ENCODE measurements at places on chromosomes 11 and 22.

GRCh38 chr22:39115977-39116621 is 19.1 kb downstream of the APOBEC3H start:
- DNase-seq = no peak

- no peak for DNase-seq
Measured at GRCh38 chr11:12137005-12137690, 26.8 kb downstream of the MICAL2 start.

GRCh38 chr22:46072981-46073682 is 77.2 kb upstream of the PPARA start:
- no peak for DNase-seq

DNA sequence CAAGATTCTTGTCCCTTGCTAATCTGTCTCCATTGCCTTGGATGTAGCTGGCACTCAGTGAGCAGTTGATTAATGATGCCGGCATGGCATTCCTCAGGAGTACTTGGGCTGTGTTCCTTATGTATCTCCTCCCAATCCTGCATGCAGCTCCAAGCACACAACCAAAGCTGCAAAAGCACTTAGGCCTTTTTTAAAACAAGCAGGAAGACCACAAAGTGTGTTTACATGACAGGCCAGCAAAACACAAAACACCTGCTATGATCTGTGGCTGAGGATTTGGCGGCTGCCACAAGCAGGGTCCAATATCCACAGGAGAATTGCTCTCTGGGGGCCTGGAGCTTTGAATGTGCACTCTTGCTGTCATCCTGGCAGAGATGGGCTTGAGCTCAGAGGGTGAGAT is 8.9 kb downstream of the ABTB2 start:
- DNase-seq = no peak

DNA sequence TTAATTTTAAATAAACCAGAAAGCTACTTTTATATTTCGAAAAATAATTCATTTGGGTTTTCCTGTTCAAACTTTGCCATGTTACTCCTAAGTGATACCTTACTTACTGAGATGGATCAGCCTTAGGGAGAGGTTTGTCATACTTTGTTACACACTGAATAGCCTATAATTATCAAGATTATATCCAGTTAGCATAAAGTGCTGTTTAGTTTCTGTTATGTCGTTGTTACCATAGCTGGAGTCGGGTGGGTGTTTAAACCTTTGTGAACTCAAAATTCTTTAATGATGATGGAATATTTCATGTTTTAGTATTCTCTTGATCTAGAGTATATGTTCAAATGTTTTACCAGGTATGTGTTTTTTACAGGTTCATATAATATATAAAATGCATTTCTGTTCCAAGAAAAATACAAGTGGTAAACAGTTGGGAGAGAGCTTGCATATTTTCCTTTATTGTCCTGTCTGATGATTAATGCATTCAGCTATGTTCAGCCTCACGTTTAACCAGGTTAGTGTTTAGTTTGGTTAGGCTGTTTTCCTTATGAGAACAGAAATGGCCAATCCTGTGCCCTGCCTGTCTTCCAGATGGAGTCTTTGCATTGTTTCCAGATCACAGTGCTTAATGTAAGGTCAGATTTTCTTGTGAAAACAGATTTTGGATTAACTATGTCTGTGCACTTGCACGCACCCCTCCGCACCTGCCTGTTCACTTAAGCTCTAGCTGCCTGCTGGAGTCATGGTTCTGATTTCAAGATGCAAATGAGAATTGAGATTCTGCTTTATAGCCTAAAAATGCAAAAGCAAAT is 105.6 kb downstream of the ATXN10 start:
- DNase-seq = no peak

- no peak for DNase-seq
Measured at GRCh38 chr22:37169406-37169805, 18.6 kb downstream of the C1QTNF6 start.

- DNase-seq = no peak
Measured at GRCh38 chr11:94604482-94604881, 37.3 kb downstream of the PIWIL4 start.

GRCh38 chr11:95359756-95360155 is 128.8 kb upstream of the SESN3 start:
- DNase-seq = no peak

- no peak for DNase-seq
Measured at GRCh38 chr11:119210050-119210449, 3.9 kb downstream of the CBL start.

DNA sequence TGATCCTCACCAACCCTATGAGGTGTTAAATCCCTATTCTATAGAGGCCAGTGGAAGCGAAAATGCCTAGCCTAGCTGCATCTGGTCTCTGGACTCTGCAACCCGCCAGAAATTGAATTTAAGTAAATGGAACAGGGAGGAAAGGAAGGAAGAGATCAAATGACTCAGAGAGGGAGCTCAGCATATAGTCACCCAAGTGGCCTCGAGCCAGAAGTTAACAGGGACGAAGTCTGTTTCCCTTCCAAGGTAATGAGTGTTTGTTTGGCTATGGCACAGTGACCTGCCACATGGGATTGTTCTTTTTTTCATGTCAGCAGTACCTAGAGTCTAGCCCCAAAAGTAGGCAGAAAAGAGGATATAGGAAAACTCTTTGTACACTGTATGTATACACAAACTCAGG is 66.3 kb downstream of the PAK1 start:
- peak; percentile 89 for DNase-seq

DNA sequence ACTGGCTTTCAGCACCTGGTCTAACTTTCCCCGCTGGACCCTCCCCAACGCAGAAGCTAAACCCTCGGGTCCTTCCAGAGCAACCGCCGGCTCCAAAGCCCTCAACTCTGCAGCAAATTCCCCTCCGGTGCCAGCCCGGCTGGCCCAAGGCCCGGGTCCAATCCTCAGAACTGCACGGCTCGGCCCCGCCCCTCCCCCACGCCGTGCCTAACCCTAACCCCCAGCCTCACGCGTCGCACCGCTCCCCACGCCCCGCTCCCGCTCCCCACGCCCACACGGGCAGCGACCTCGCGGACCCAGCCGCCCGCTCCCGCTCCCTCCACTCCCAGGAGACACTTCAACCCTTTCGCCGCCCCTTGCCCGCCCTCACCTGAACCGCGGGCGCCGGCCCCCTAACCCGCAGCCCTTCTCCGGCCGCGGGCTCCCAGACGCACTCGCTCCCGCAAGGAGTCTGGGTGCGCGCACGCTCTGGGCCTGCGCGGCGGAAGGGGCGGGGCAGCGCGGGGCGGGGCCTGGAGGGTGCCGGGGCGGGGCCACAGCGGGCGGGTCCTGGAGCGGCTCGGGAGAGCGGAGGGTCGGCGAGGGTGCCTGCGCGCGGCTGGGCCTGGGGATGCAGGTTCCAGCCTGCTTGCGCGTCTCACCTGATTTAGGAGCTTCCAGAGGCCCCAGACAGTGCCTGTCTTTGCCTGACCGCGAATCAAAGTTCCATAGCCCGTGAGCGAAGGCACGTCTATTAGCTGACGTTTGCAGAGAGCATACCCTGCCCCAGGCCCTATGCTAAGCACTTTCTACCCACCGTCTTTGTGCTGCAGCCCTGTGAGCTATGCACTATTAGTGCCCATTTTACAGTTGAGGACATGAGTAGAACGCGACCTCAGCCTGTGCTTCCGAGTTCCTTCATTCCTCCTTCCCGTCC is at the start of gene NFRKB:
TSS of gene NFRKB (minus strand) at position 453 of the 916 bp plus-strand sequence. CDS start 2,729 bp downstream, outside the sequence.
- DNase-seq = peak; percentile 83

DNA sequence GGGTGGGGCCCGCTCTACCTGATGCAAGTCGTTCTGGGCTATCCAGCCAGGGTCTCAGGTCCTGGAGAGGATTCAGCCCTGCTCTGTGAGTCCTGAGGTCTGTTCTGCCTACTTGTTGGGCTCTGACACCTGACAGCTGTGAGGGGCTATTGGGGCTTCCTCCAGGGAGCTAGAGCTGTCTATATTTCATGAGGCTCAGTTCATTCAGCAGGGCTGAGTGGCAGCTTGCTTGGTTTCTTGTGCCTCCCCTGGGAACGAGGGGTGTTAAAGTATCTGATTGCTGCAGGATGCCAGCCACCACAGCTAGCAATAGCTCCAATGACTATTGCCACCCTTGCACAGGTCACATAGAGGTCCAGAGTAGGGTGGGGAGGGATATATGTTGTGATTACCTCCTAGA is 26.7 kb downstream of the INSC start:
- no peak for DNase-seq

DNA sequence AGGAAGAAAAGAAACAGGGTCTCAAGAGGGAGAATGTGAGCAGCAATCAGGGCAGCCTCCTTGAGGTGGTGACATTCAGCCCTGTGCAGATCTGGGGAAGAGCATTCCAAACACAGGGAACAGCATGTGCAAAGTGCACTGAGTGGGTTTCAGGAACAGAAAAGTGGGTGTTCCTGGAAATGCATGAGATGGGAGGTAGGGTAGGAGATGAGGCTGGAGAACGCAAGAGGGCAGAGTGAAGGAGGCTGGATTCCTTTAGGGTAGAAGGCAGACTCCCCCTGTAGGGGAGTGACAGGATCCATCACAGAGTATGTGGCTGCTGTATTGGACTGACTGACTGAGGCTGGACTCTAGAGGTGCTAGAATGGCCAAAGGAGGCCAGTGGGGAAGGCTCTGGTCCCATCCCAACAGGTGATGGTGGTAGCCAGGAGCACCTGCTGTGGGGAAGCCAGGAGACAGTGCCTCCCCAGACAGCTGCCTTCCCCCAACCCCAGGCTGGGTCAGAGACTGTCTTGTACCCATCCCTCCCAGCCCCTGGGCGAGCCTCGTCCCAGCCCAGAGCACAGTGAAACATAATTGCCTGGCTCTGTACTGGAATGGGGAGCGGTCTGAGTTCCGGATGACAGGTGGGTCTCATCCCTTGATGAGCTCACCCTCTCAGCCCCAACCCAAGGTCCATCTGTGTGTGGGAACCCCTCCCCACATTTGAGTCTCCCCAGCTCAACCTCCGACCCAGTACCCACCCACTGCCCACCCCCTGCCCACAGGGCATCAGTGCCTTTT is 419.4 kb downstream of the MN1 start:
- no peak for DNase-seq

- DNase-seq = no peak
Measured at GRCh38 chr11:131136486-131136885, 220.2 kb upstream of the SNX19 start.

GRCh38 chr11:11579012-11579988 is 42.5 kb downstream of the GALNT18 start:
- peak; percentile 26 for DNase-seq

DNA sequence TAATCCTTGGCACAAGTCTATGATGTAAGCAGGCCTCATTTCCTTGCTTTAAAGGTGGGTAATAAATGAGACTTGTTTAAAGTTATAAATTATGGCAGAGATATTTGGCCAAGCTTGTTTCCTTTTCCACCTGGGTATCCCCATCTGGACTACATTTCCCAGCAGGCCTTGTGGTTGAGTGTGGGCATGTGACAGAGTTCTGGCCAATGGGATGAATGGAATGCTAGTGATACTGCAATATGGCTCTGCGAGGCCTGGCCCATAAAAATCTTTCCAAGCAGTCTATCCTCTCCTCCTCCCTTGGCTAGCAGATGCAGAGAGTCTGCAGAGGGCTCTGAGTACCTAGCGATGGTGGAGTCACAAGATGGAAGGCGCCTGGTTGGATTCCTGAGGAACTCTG is 102.5 kb downstream of the TIMP3 start:
- DNase-seq = no peak

GRCh38 chr11:96015906-96016565 is 92.1 kb upstream of the MTMR2 start:
- DNase-seq = no peak

DNA sequence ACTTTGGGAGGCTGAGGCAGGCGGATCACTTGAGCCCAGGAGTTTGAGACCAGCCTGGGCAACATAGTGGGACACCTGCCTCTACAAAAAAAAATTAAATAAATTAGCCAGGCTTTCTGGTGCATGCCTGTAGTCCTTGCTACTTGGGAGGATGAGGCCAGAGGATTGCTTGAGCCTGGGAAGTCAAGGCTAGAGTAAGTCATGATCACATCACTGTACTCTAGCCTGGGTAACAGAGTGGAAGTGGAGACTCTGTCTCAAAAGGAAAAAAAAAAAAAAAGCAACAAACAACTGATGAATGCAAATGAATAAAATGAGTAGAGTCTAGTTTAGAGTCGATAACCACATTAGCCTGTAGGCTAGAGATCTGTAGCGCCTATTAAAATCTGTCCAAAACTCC is 3.9 kb upstream of the BCL2L13 start:
- DNase-seq = no peak

- no peak for DNase-seq
Measured at GRCh38 chr22:35155403-35156025, 89.6 kb downstream of the ISX start.

- DNase-seq = no peak
Measured at GRCh38 chr11:119486691-119487259, 63.8 kb upstream of the THY1 start.

DNA sequence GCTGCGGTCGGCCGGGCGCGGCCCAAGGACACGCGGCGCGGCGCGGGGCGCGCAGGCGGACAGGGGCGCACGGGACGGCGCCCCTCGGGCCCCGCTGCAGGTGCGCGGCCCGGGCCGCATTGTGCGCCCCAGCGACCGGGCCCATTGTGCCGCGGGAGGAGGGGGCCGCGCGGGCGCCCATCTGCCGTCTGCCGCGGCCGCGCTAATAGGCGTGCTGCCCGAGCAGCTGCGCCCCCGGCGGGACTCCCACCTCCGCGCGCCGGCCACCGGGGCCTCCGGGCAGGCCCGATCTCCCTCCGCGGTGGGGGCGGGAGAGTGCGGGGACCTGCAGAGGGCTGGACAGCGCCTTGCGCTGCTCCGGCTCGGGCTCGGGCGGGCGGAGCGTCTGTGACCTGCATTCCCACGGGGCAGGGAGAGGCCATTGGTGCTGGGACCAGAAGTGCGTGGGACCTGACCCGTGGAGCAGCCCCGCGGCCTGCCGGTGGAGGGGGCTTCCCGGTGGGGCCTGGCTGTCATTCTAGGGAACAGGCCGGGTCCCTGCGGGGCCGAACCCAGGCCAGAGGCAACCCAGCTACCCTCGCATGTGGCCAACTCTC is 933 bp downstream of the BRSK2 start:
- DNase-seq = peak; percentile 10

DNA sequence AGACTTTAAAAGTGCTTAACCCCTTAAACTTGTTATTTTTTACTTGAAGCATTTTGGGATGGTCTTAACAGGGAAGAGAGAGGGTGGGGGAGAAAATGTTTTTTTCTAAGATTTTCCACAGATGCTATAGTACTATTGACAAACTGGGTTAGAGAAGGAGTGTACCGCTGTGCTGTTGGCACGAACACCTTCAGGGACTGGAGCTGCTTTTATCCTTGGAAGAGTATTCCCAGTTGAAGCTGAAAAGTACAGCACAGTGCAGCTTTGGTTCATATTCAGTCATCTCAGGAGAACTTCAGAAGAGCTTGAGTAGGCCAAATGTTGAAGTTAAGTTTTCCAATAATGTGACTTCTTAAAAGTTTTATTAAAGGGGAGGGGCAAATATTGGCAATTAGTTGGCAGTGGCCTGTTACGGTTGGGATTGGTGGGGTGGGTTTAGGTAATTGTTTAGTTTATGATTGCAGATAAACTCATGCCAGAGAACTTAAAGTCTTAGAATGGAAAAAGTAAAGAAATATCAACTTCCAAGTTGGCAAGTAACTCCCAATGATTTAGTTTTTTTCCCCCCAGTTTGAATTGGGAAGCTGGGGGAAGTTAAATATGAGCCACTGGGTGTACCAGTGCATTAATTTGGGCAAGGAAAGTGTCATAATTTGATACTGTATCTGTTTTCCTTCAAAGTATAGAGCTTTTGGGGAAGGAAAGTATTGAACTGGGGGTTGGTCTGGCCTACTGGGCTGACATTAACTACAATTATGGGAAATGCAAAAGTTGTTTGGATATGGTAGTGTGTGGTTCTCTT is 2.8 kb downstream of the MALAT1 start:
- DNase-seq = no peak

All from NCI-H2081 (cell line).